Activated CD4-positive, alpha-beta T cell treated with anti-CD3 and anti-CD28 coated beads for 48 hours (primary cell): ENCODE measurements at places on chromosomes 6 and 20.

- DNase-seq, result no peak
These were observed 191.3 kb upstream of the FOXA2 start for GRCh38 chr20:22775671-22776139.

DNA sequence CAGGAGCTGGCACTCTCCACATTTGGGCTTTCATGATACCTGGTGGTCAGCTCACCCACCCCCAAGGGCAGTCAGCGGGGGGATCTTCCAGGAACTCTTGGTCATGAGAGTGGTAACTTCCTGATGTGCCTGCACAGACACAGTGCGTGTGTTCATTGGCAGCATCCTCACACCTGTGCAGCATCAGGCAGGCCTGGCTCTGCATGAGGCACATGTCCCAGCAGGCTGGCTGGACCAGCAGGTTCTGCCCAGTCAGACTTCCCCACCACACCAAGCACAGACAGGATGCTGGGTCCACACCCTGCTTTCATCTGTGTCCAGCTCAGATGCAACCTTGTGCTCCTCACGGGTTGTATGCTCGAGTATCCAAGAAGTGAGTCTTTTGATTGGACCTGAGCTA is 15.7 kb upstream of the UNC93A start:
- no peak for DNase-seq

DNA sequence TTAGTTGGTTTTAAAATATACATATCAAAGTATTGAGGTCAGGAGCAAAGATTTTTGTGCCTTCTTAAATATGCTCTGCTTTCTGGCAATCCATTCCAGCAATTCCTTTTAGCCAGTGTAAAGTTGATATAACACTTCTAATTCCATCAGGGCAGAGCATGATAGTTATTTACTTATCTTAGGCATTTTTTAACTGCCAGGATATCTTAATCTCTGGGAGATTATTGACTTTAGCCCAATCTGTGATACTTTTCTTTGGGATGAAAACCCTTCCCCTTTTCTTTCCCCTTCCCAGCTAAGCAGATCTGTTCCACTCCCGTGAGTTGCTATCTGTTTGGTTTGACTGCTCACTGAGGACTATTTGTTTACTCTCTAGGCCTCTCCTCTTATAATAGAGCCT is 168.7 kb upstream of the RSPO3 start:
- no peak for DNase-seq

- DNase-seq, result no peak
These were observed 6.3 kb downstream of the BMP6 start for GRCh38 chr6:7732228-7732627.

DNA sequence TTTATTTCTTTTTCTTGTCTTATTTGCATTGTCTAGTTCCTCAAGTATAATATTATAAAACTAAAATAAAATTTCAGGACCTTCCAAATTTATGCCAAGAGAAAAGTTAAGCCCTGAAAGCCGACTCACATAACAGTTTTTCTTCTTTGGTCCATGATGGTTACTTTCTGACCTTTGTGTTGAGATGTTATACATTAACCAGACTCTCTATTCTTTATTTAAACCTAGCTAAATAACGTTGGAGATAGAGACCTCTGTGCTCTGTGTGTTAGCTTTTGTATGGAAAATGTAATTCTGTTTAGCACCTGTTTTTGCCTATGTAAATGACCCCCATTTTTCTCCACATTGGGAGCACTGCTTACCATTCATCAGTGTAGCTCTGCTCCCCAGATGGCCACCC is 352.4 kb downstream of the CD109 start:
- no peak for DNase-seq

DNA sequence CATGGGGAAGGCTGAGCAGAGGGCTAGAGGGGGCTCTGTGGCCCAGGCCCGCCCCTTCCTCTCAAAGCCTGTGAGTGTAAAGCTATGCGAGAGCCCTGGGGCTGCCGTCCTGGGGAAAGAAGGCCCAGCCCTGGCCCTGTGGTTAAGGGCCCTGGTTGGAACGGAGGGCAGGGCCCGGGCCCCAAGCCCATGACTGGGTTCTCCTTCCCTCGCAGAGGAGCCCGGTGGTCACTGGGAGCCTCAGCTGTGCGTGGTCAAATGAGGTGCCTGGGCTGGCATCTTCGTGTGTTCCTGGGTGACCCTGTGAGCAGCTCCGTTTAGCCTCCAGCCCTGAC is 56.0 kb downstream of the SMOC2 start:
- DNase-seq, result no peak
